Lung (tissue), 17 donors: ENCODE measurements at places on chromosomes 5 and 9. TPM values are rescaled to one million over a fixed set of nuclear protein-coding genes. Genes with fewer than 3 reads are reported as not detected.

Gene FOXD4L4
- not detected for total RNA-seq

Gene MEIKIN
- total RNA-seq = not detected

Gene CBY3
- not detected for total RNA-seq

Gene PCDH1
- total RNA-seq = 70.2 TPM

Gene ECPAS
- total RNA-seq = 71.5 TPM

Gene ZNF658
- total RNA-seq = 7.0 TPM

DNA sequence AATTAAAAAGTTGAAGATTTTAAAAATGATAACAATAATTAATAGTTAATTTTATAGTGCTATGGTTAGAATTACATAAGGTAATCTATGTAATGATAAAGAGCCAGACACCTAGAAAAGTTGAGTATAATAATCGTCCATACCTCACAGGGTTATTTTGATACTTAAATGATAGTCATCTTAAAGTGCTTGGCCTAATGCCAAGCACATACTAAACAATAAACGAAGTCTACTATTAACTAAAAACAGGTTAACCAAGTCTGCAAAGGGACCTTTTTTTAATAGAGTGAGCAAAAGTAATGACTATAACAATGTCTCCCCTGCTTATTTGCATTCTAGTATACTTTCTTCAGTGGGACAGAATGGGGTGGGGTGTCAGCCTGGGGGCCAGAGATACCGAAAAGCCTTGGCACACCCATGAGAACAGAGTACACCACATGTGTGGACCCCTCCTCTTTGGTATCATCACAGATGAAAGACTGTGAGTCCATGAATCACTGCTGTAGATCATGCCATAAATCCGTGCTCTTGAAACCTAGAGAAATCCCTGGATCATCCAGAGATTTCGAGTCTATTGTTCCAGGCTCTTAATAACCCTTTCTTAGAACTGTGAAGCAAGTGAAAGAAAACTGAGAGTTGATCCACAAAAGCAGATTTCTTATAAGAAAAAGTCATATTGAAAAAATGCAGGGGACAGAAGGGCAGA lies 249.5 kb downstream of the PRELID2 start:
- H3K4me1 ChIP-seq = no peaks in the 10 kb centered on the region
- no peak overlapping the region for H3K27ac ChIP-seq
- no peak overlapping the region for H3K4me3 ChIP-seq
- H3K27me3 ChIP-seq = no peaks in the 10 kb centered on the region

GRCh38 chr5:151144275-151144674 lies 13.3 kb downstream of the ANXA6 start:
- H3K36me3 ChIP-seq = peaks cover 39% of the 10 kb centered on the region
- H3K4me3 ChIP-seq = no peak overlapping the region
- no peak overlapping the region for H3K27ac ChIP-seq
- H3K27me3 ChIP-seq = no peaks in the 10 kb centered on the region
- no peak for DNase-seq
- H3K4me1 ChIP-seq = peaks cover 4% of the 10 kb centered on the region

DNA sequence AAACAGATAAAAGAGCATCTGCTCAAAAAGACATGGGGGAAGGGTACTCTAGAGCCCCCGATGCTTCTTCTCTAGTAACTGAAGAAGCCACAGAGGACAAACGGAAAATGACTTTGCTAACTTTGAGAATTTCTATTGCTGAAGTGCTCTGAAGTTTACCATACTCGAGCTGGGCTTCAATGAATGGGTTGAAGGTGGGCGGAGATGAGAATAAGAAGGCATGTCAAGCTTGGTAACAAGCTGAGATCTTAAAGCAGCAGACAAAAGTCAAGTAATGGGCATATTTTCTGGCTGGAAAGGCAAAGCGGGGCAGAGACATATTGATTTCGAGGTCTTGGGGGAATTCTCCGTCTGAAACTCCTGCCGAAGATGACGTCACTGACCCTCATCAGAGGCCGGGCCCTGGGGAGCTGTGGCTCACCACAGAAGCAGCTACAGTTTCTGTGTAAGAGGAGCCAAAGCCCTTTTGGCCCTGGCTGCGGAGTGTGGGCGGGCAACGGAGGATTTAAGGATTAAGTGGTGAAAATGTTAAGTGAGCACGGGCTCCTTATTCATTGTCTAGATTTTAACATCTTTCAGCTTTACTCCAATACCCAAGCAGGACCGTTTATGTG lies 115.8 kb upstream of the SLIT3 start:
- no peak overlapping the region for H3K4me3 ChIP-seq
- no peak for DNase-seq
- H3K4me1 ChIP-seq = peaks cover 1% of the 10 kb centered on the region

DNA sequence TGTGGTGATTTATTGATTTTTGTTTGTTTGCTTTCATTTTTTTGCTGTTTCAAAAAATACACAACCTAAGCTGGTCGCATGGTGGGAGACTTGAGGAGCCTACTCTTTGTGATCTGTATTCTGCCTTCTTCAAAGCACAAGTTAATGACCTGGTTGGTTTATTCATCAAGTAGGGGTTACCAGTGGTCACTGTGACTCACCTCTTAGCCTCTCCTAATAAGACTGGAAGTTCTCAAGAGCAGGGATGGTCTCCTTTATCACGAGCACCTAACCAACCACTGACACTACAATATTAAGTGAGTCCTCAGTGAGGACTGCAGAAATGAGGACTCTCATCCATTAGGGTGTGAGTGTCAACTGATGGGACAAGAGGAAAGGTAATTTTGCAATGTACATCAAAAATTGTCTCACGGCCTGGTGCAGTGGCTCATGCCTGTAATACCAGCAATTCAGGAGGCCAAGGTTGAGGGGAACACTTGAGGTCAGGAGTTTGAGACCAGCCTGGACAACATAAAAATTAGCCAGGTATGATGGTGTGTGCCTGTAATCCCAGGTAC lies 13.6 kb upstream of the MTMR12 start:
- no peak overlapping the region for H3K27ac ChIP-seq
- H3K4me3 ChIP-seq = no peak overlapping the region
- DNase-seq = no peak
- no peaks in the 10 kb centered on the region for H3K27me3 ChIP-seq
- H3K4me1 ChIP-seq = no peaks in the 10 kb centered on the region

- H3K4me1 ChIP-seq = peaks cover 1% of the 10 kb centered on the region
- H3K36me3 ChIP-seq = no peaks in the 10 kb centered on the region
- H3K4me3 ChIP-seq = no peak overlapping the region
- no peaks in the 10 kb centered on the region for H3K27me3 ChIP-seq
- peak overlapping the region; percentile 90 for H3K27ac ChIP-seq
Observed at GRCh38 chr5:173454361-173454735, 126.1 kb upstream of the STC2 start.

GRCh38 chr5:140356853-140357725 lies 2.9 kb upstream of the SLC4A9 start:
- H3K4me3 ChIP-seq = no peak overlapping the region
- no peaks in the 10 kb centered on the region for H3K4me1 ChIP-seq
- H3K27ac ChIP-seq = no peak overlapping the region
- DNase-seq = no peak

- H3K36me3 ChIP-seq = no peaks in the 10 kb centered on the region
- no peaks in the 10 kb centered on the region for H3K27me3 ChIP-seq
- H3K27ac ChIP-seq = no peak overlapping the region
- no peaks in the 10 kb centered on the region for H3K4me1 ChIP-seq
Observed at GRCh38 chr5:159533197-159533596, 202.9 kb upstream of the IL12B start.

DNA sequence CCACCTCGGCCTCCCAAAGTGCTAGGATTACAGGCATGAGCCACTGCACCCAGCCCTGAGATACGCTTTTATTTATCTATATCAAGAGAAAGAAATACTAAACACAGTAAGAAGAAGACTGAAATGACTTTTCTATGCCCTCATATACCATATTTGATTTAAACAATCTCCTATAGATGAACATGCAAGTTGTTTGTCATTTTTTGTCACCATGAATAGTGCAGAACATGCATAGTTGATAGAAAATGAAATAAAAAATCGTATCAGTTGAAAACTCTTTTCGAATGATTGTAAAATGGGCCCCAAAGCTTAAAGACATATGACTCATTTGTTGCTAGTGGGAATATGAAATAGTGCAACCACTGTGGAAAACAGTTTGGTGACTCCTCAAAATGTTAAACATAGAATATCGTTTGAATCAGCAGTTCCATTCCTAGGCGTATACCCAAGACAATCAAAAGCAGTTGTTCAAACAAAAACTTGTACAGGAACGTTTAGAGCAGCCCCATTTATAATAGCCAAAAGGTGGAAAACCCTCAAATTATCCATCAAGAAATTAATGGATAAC lies 61.4 kb upstream of the ANKH start:
- no peak overlapping the region for H3K4me3 ChIP-seq
- H3K4me1 ChIP-seq = no peaks in the 10 kb centered on the region
- no peaks in the 10 kb centered on the region for H3K27me3 ChIP-seq
- H3K36me3 ChIP-seq = no peaks in the 10 kb centered on the region
- H3K27ac ChIP-seq = no peak overlapping the region
- DNase-seq = no peak

DNA sequence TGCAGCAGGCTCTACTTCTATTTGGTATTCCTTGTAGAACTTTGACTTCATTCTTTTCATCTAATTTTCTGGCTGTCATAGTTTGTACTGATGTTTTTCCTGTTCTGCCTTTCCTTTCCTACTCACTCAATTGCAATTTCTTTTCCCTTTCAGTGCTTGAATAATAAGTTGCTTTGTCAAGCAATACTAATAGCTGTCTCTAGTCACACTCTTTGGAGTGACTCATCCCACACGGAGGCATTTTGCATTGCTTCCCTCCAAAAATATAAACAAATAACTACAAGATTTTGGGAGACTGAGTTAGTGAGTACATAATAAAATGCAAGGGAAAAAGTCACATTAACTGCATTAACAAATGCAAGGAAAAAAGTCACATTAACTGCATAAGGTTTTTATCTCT lies 465.9 kb downstream of the CDH9 start:
- H3K36me3 ChIP-seq = no peaks in the 10 kb centered on the region
- DNase-seq = no peak
- H3K27me3 ChIP-seq = no peaks in the 10 kb centered on the region
- H3K27ac ChIP-seq = no peak overlapping the region
- H3K4me1 ChIP-seq = no peaks in the 10 kb centered on the region

GRCh38 chr9:15403155-15403554 lies 19.5 kb upstream of the SNAPC3 start:
- no peaks in the 10 kb centered on the region for H3K27me3 ChIP-seq
- peak; percentile 19 for DNase-seq
- no peaks in the 10 kb centered on the region for H3K4me1 ChIP-seq

DNA sequence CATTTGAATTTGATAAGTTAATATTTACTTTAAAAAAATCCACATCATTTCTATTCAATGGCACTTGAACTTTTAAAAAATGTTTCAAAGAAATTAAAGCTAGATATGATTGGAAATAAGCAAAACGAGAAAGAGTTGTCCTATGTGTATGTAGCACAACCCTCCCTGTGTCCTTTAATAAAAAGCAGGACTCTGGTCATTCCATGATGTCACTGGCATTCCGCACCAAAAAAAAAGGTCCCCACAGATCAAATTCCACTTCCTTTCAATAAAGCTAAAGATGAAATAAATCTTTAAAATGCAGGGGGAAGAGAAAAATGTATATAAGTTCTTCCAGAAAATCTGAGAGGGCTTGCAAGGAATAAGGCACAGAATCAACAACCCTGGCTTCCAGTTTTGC lies 103.8 kb downstream of the EFNA5 start:
- no peak overlapping the region for H3K27ac ChIP-seq
- no peak overlapping the region for H3K4me3 ChIP-seq

DNA sequence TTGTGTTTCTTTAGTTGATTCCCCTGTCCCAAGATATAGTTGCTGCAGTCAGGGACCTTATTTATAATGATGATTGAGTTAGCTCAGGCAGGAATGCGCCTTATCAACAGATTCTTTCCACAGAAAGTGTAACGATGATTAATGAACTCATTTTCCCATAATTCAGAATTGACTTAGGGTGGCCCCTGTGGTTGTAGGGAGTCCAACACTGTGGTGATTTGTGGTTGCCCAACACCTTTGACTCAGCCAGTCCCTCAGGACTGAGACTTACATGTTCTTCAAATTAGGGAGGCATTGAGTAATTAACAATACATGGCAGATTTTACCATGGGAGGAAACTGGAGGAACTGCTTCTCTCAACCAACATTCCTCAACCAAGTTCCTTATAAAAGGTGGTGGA lies 221.9 kb downstream of the GABRG2 start:
- no peaks in the 10 kb centered on the region for H3K27me3 ChIP-seq
- no peaks in the 10 kb centered on the region for H3K36me3 ChIP-seq
- H3K4me1 ChIP-seq = no peaks in the 10 kb centered on the region
- no peak overlapping the region for H3K4me3 ChIP-seq
- no peak overlapping the region for H3K27ac ChIP-seq

- peak overlapping the region; percentile 85 for H3K27ac ChIP-seq
- peak overlapping the region; percentile 68 for H3K4me3 ChIP-seq
- H3K4me1 ChIP-seq = peaks cover 27% of the 10 kb centered on the region
Observed at GRCh38 chr5:176535101-176535663, 2.0 kb downstream of the RNF44 start.

DNA sequence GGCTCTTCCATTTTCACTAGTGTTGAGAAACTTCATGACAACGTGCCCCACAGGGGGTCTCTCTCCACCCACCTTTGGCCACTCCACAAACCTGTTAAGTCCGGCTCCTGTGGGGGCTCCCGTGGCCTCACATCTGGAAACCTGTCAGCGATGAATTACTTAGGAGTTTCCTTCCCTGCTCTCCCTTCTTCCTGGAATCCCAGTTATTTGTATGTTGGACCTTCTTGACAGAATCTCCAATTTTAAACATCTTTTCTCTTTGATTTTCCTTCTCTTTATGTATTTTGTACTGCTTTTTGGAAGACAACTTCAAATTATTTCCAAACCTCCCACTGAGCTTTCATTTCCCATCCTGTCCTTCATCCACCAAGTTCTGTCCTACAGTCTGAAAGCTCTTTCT lies 55.1 kb upstream of the NRARP start:
- no peak for DNase-seq
- peaks cover 17% of the 10 kb centered on the region for H3K4me1 ChIP-seq
- no peak overlapping the region for H3K27ac ChIP-seq
- H3K27me3 ChIP-seq = no peaks in the 10 kb centered on the region
- H3K4me3 ChIP-seq = no peak overlapping the region
- no peaks in the 10 kb centered on the region for H3K36me3 ChIP-seq

DNA sequence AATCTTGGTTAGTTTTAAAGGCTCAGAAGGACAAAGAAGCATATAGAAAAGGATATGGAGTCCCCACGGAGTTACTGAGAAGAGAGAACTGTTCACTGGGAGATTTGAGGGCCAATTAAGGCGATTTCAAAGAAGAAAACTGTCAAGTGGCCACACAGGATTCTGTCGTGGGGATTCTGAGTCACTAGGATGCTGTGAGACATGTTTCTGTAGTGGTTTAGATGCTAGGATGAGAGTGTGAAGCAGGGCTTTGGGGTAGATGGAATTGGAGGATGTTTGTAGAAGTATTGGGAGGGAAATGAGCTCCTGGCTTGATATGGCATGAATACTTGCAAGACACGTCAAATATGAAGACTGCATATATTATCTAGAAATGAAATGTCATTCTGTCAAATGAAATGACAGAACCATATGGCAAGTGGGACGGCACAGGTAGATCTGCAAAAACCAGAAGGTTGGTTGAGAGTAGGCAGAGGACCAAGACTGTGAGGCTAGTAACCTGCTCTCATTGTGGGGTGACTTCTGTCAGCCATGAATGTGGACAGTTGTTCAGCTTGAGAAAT lies 136.3 kb upstream of the SPRY4 start:
- no peaks in the 10 kb centered on the region for H3K27me3 ChIP-seq
- no peaks in the 10 kb centered on the region for H3K36me3 ChIP-seq
- DNase-seq = no peak
- no peaks in the 10 kb centered on the region for H3K4me1 ChIP-seq
- no peak overlapping the region for H3K4me3 ChIP-seq
- H3K27ac ChIP-seq = no peak overlapping the region

- peak; percentile 61 for DNase-seq
- peak overlapping the region; percentile 83 for H3K27ac ChIP-seq
- H3K27me3 ChIP-seq = no peaks in the 10 kb centered on the region
- peaks cover 9% of the 10 kb centered on the region for H3K4me1 ChIP-seq
Observed at GRCh38 chr9:86354818-86355309, 654 bp upstream of the TUT7 start.
